HS-27A (cell line): ENCODE measurements at places on chromosomes 4 and X.

GRCh38 chr4:156738766-156739165 lies 232.8 kb downstream of the PDGFC start:
- no peak for DNase-seq

DNA sequence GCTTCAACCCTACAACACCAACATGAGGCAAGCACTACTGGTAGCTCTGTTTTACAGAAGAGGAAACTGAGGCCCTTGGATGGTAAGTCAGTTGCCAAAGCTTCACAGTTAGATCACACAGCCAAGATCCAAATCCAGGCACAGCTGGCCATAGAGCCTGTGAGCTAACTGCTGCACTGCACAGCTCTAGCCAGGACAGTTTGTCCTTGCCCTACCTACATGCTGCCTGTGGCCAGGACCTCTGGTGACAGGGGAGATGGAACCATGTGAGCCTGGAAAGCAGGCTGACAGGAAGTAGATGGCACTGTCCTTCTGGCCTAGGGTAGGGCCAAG lies 257.8 kb downstream of the FBXW7 start:
- DNase-seq: no peak

GRCh38 chrX:78574306-78574705 lies 84.8 kb downstream of the RTL3 start:
- no peak for DNase-seq

DNA sequence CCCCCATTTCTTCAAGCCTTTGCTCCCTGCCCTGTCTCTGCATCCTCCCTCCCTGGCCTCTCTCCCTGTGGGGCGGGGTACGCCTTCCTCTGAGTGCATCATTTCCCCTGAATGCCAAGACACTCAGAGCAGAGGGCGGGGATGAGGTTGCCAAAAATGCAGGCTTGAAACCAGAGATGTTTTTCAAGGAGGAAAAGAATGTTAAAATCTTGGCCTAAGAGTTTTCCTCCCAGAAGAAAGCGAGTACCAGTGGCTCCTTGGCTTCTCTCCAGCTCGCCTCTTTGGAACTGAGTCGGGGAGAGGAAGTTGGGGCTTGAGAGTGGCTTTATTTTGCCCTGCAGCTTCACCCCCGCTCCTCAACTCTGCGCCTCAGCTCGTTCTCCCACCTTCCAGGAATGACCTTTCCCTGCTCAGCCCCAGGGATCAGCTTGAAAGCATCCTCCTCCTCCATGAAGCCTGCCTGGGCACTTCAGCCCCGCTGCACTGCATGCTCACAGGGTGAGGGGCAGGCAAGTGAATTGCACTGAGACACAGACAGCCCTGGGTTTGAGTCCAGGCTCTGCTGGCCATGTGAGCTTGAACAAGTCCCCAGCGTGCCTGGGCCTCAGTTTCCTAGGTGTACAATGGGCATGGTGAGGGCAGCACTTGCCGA lies 57.5 kb upstream of the SORCS2 start:
- peak; percentile 82 for DNase-seq

- DNase-seq: no peak
Observed at GRCh38 chrX:132668178-132668577, 179.3 kb upstream of the MBNL3 start.

DNA sequence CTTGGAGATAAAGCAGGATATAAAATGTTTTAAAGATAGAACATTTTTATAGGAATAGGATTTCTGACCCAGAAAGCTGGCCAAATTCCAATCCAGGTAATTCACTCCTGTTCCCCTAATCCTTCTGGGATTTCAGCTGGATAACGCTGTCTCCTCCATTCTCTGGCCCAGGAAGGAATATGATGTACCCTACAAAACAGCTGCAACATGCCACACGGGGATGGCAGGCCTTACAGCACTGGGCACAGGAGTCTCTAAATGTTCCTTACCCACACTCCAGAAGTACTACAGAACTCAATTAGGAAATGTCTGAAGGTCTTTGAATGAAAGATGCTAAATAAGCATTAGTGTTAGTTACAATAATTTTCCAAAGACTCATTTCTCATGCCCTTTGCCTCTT lies 15.8 kb downstream of the CAMK2D start:
- no peak for DNase-seq

DNA sequence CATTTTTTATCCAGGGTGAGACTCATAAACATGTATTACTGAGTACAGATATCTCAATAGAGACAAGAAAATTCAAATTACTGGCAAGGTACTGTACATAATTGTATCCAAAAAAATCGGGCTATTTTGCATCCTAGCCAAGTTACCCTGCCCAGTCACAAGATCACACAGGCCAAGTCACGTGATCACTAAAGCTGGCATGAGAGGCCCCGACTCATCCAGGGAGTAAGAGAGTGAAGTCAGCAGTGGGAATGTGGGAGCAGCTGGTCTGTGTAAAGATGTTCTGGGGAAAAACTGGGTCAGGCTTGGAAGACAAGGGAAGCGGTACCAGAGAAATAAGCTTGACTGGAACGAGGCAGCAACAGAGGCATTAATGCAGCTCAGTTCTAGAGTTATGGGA lies 119.3 kb upstream of the STS start:
- DNase-seq: no peak

DNA sequence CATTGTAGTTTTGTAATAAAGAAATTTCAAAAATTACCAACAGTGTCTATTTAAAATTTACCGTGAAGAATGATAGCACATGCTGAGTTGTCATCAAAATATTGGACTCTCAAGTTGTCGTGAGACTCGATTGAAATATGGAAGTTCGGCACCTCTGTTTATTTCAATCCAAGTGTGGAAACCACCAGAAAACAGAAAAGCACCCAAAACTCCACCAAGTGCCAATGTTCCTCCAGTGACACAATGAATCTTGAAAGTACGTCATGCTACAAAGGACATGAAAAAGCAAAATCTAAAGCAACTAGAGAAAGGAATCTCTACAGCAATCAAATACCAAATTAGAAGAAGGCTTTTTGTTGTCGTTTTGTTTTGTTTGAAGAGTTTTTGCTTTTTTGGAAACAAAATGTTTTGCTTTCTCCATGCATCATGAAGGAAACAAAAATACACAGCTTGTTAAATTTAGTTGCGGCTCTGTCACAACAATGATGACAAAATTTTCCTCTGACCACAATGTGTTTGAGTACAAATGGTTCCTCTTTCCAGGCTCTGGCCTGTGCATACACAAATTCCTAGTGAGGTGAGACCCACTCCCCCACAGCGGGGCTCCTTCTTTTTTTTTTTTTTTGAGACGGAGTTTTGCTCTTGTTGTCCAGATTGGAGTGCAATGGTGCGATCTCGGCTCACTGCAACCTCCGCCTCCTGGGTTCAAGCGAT lies 9.6 kb upstream of the IL13RA1 start:
- DNase-seq: no peak

- peak; percentile 56 for DNase-seq
Observed at GRCh38 chr4:5206016-5206790, 154.9 kb downstream of the STK32B start.

GRCh38 chrX:15224747-15225146 lies 45.1 kb downstream of the ASB9 start:
- DNase-seq: no peak

DNA sequence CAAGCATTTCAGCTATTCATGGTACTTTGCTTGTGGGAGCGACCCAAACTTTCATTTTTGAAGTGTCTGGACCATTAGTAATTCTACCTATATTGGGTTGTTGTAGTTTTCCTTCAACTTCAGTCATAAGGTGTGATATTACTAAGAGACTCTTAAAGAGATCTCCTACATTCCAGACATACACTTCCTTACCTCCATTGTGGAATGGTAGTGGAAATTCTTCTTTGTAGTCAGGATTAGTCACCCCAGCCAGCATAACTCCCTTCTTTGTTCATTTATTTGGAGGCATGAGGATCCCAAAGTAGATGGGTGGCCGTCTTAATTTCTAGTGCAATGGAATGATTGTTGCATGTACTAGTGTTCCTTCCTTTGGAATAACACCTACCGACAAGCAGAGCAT lies 991.4 kb downstream of the ARAP2 start:
- no peak for DNase-seq

- peak; percentile 65 for DNase-seq
Observed at GRCh38 chrX:129905787-129906580, at the start of gene UTP14A. TSS of gene UTP14A (plus strand) at chrX:129906164. CDS start at chrX:129906211, 47 bp downstream.

GRCh38 chr4:45647823-45648222 lies 476.0 kb downstream of the GABRG1 start:
- no peak for DNase-seq

GRCh38 chr4:96343836-96344235 lies 503.9 kb downstream of the PDHA2 start:
- no peak for DNase-seq

GRCh38 chr4:136829280-136829679 lies 703.0 kb downstream of the PCDH18 start:
- no peak for DNase-seq

- no peak for DNase-seq
Observed at GRCh38 chrX:97682991-97683840, 799.5 kb downstream of the RPA4 start.
